PC-9 (cell line): ENCODE measurements at places on chromosomes 16 and 17. TPM values are rescaled to one million over a fixed set of nuclear protein-coding genes. Genes with fewer than 3 reads are reported as not detected.
A peak's percentile ranks its signal among the peaks of the same experiment; 100 is the strongest.

The HBQ1 gene
- total RNA-seq = not detected in 2 replicates

The ANKRD40CL gene
- total RNA-seq = not detected in 2 replicates

The SEPTIN1 gene
- total RNA-seq = 6.7 and 7.6 TPM in 2 replicates

The SKAP1 gene
- total RNA-seq = 0.31 and 0.85 TPM in 2 replicates

The CD300LG gene
- not detected in 2 replicates for total RNA-seq

The USP32 gene
- 32.3 and 32.6 TPM in 2 replicates for total RNA-seq

The DBF4B gene
- 29.6 and 33.3 TPM in 2 replicates for total RNA-seq

The KRT20 gene
- not detected in 2 replicates for total RNA-seq

The OR1F1 gene
- 1.2 and 1.4 TPM in 2 replicates for total RNA-seq

The YBX2 gene
- total RNA-seq = 0.65 and 0.68 TPM in 2 replicates

The DDX5 gene
- 375 and 402 TPM in 2 replicates for total RNA-seq

- no peak for DNase-seq
Measured at GRCh38 chr17:59370593-59371299, 39.3 kb downstream of the YPEL2 start.

DNA sequence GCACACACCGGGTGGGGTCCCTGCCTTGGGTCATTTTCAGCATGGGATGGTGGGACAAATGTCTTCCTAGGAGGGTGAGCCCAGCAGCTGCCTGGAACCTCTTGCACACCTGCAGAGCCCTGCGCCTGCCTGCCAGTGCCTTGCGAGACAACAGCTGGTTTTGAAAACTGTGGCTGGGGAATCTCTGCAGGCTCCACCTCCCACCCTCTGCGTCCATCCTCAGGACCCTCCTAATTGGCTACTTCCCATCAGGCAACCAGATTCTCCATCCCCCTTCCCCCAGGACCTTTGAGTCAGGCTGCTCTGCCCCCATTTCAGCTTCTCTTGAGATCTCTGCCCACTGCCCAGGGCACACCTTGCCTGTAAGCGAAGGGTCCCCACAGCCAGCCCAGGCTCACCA is 26.6 kb downstream of the PEMT start:
- DNase-seq = no peak

DNA sequence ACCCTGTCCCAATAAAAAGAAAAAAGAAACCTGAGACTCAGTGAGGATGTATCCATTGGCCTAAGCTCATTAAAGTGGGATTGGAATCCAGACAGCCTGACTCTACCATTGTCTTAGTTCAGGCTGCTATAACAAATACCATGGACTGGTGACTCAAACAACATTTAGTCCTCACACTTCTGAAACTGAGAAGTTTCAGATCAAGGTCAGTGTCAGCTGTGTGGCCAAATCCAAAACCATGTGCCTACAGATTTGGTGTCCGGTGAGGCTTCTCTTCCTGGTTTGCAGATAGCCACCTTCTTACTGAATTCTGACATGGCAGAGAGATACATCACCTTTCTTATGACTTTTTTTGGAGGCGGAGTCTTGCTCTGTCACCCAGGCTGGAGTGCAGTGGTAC is 53.3 kb upstream of the KDM8 start:
- no peak for DNase-seq

GRCh38 chr17:61579961-61580360 is 11.1 kb downstream of the NACA2 start:
- DNase-seq = no peak

- peak; percentile 84 for DNase-seq
Measured at GRCh38 chr16:19138601-19139000, 24.8 kb downstream of the ITPRIPL2 start.

DNA sequence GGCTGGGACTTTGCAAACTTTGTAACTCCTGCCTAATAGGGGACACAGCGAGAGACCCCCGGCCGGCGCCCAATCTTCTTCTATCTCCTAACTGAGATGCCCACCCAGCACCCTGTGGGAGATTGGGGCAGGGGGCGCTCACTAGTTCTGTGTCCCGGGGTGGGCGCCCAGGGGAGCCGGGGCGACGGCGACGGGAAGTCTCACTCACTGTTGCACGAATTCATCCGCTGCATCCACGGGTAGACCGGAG is 3.9 kb upstream of the HOXB5 start:
- DNase-seq = no peak

GRCh38 chr17:67253384-67253783 is 8.4 kb upstream of the HELZ start:
- DNase-seq = no peak

GRCh38 chr17:63477480-63478440 is 899 bp downstream of the ACE start:
- no peak for DNase-seq

DNA sequence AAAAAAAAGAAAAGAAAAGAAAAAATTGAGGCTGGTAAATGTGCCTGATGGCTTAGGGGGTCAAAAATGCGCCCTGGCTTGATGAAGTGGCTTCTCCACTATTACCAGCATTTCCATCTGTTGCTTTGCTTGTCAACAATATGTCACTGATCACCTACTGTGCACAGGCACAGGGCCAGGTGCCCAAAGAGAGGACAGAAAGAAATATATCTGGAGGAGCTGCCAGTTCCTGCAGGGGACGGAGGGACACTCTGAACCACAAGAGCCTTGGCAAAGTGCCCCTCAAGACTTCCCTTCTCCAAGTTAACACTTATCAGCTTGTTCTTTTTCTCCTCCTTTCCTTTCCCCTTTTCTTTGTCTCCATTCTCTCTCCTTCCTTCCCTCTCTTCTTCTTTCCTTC is 34.7 kb downstream of the GINS3 start:
- no peak for DNase-seq

GRCh38 chr17:17653343-17653742 is 27.9 kb upstream of the RAI1 start:
- no peak for DNase-seq

- peak; percentile 67 for DNase-seq
Measured at GRCh38 chr16:75402159-75402820, 31.0 kb downstream of the CFDP1 start.

GRCh38 chr16:72657791-72658190 is 390.1 kb downstream of the ZFHX3 start:
- DNase-seq = no peak
